ENCODE measurements at places on chromosomes 7 and 10.

DNA sequence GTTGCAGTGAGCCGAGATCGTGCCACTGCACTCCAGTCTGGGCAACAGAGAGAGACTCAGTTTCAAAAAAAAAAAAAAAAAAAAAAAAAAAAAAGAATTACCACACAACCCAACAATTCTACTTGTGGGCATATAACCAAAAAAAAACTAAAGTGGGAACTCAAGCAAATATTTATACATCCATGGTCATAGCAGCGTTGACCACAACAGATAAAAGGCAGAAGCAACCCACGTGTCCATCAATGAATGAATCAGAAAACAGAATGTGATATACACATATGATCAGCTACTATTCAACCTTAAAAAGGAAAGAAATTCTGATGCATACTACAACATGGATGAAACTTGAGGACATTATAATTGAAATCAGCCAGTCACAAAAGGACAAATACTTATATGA lies 179.3 kb upstream of the NEBL start:
- DNase-seq: no peak

- DNase-seq: no peak
These were observed 135.7 kb upstream of the RNF32 start for GRCh38 chr7:156504687-156505545.

- DNase-seq: no peak
These were observed 196.4 kb upstream of the VSTM2A start for GRCh38 chr7:54345746-54346145.

- no peak for DNase-seq
These were observed 26.1 kb downstream of the IL2RA start for GRCh38 chr10:6035931-6036575.

DNA sequence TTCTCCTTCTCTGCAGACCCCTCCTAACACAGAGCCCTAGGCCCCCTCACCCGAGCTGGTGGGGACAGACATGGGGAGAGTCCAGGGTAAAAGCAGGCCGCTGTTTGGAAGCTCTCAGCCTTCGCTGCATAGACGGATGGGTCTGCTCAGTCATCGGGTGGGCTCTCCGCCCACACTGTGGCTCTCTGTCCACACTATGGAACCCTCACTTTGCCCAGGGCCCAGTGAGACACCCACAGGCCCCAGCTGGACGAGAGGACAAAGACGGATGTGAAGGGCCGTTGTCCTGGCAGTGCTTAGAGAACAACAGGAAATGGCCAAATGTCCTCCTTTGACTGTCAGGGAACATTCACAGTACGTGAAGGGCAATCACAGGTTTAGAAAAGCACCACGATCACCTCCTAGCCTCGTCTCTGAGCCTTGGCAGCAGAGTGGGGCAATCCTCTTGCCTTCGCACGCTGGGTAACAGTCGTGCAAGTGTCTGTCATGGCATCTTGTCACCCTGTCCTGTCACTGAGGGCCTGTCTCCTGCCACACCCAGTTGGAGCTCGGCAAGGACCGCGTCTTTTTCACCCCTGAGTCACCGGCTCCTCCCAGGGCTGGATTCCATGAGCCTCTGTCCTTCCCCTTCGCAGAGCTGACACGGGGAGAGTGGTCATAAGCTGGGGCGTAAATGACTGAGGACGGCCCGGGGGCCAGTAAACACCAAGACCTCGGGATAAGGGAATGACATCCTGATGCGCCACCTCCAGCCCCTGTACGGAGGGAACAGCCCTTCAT lies 80.6 kb downstream of the PRKAG2 start:
- DNase-seq: no peak

- no peak for DNase-seq
These were observed 68.6 kb upstream of the CACNB2 start for GRCh38 chr10:18071591-18071990.

- DNase-seq: no peak
These were observed 654.1 kb upstream of the ZWINT start for GRCh38 chr10:57015187-57015586.

- DNase-seq: no peak
These were observed 621 bp downstream of the P4HA1 start for GRCh38 chr10:73096041-73096448.

DNA sequence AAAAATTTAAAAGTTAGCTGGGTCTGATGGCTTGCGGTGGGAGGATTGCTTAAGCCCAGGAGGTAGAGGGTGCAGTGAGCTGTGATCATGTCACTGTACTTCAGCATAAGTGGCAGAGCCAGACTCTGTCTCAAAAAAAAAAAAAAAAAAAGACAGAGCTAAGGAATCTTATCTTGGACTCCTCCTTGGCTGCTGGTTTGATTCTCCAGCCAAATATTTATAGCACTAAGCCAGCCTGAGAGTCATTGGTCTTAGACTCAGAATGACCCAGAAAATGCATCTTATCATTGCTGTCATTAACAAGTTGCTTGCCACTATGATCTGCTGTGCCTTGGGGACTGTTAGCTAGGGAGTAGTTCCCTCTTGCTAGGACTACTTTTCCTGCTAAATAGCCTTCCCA lies 164.7 kb downstream of the GNAT3 start:
- DNase-seq: no peak

DNA sequence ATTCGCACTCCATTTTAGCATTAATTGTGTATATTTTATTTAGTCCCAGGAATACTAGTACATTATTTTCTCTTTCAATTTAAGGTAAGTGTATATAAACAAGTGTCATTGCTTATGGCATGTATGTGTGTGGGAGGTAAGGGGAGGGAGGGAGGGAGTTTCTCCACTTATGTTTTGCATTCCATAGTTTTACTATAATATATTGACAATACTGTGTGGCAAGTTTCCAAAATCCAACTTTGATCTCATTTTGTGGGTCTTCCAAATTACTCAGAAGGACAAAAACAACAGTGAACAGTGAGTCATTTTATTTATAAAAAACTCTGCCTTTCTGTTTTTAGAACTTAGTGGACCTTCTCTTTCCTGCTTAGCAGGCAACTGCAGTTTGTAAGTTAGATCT lies 102.3 kb upstream of the SEMA3E start:
- no peak for DNase-seq
